ENCODE measurements at places on chromosomes 7 and 10.

GRCh38 chr10:15440204-15440711 lies 69.2 kb upstream of the FAM171A1 start:
- peak; percentile 34 for DNase-seq

DNA sequence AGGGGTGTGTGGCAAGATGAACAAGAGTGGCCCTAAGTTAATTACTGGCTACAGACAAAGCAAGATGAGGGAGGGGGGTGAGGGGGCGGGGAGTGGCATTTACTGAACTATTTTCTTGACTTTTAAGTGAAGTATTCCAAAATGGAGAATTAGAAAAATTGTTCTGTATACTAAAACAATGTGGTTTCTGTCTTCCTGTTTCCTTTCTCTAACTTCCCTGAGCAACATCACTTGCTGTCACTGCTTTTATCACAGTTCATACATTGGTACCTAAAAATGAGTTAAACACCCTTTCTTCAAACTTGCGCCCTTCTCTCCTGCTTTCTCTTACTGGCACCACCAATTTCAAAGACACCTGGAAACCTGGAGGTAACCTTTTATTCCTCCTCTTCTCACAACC lies 21.6 kb downstream of the PDZD8 start:
- no peak for DNase-seq

GRCh38 chr10:10803278-10803677 lies 214.4 kb upstream of the CELF2 start:
- peak; percentile 40 for DNase-seq

DNA sequence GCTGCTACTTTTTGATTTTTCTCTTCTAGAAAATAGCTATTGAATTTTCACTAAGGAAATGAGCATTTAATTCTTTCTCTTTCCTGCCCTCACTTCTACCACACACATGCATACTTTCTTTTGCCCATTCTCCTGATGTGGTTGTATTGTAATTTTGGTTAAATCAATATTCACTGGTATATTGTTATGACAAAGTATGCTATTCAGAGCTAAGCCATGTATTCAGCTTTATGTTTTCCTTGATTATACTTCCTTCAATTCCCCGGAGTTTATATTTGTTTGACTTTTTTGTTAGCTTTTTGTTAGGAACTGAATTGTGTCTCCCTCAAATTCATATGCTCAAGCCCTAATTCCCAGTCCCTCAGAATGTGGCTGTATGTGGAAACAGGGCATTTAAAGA lies 24.0 kb downstream of the LRRC72 start:
- no peak for DNase-seq
